ENCODE measurements at places on chromosomes 1 and 21.

- no peak for DNase-seq
These were observed 524 bp downstream of the COPA start for GRCh38 chr1:160342526-160342925.

DNA sequence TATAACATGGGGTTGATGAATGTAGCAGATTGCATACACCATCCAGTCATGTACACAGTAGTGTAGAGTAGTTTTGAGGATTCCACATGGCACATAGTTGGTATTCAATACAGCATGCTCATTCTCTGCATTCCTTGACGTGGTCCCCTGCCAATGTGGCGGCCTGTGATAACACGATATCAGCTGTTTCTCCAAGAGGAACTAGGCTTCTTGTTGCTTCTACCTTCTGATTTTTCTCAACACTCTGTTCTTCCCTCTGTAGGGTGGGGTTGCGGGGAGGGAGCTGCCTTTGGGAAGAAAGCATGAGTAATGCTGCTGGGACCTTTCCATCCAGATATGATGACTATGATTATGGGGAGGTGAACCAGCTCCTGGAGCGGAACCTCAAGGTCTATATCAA lies 19.4 kb downstream of the SESN2 start:
- DNase-seq: no peak

- no peak for DNase-seq
These were observed 79.2 kb downstream of the NRDC start for GRCh38 chr1:51799372-51799771.

- no peak for DNase-seq
These were observed 55.7 kb upstream of the ETV3 start for GRCh38 chr1:157193702-157194391.

DNA sequence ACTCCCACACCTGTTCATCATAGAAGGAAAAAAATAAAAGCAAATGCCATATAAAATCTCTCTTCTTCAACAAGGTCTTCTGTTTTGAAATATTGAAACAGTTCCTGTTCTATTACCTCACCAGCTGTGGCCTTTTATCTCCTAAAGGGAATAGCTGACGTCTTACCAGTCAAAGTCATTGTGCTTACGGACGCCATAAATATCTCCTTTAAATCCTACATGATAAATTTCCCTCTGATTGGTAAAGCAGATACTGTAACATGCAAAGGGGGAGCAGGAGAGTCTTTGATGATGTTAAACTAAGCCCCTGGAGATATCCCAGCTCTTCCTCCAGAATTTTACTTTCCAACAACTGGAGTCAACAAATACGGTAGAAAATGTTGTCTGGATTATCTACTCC lies 168.4 kb downstream of the ZC3H11B start:
- DNase-seq: no peak

- DNase-seq: no peak
These were observed 53.0 kb downstream of the SLC45A1 start for GRCh38 chr1:8370905-8371315.

DNA sequence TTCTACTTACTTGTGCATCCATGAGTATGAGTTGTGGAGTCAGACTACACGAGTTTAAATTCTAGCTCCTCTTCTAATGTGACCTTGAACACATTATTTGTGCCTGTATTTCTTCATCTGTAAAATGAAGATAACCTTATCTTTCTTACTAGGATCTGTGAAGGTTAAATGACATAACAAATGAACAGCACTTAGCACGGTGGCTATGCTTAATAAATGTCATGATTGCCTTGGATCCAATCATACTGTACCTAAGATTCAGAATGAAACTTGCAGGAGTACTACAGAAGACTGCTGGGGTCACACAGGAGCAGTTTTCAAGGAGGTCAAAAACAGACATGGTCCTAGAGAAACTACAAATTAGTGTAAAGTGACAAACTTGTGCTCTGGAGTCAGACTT lies 22.2 kb upstream of the ALG14 start:
- no peak for DNase-seq

- DNase-seq: no peak
These were observed 136.7 kb downstream of the CENPF start for GRCh38 chr1:214739621-214740238.

DNA sequence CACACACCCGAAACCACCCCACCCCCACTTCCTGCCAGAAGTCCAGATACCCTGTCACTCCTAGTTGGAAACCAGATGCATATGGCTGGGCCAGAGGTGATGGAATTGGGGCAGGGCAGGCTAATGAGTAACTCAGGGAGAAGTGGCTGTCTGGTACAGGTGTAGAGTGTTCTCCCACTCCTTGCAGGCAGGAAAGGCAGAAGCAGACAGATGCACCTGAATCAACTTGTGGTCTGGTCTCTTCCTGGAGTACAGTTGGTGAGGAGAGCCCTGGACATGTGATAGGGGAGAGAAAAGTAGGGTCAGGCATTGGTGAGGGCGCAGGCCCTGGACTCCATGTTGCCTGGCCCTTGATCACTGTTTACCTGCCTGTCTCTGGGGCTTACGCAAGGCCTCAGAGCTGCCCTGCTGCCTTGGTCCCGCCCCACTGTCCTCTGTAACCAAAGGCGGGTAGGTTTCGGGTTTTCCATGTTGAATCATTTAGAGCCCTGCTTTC lies 2.5 kb downstream of the CGN start:
- DNase-seq: no peak

- no peak for DNase-seq
These were observed 28.6 kb downstream of the EBNA1BP2 start for GRCh38 chr1:43143441-43143888.

DNA sequence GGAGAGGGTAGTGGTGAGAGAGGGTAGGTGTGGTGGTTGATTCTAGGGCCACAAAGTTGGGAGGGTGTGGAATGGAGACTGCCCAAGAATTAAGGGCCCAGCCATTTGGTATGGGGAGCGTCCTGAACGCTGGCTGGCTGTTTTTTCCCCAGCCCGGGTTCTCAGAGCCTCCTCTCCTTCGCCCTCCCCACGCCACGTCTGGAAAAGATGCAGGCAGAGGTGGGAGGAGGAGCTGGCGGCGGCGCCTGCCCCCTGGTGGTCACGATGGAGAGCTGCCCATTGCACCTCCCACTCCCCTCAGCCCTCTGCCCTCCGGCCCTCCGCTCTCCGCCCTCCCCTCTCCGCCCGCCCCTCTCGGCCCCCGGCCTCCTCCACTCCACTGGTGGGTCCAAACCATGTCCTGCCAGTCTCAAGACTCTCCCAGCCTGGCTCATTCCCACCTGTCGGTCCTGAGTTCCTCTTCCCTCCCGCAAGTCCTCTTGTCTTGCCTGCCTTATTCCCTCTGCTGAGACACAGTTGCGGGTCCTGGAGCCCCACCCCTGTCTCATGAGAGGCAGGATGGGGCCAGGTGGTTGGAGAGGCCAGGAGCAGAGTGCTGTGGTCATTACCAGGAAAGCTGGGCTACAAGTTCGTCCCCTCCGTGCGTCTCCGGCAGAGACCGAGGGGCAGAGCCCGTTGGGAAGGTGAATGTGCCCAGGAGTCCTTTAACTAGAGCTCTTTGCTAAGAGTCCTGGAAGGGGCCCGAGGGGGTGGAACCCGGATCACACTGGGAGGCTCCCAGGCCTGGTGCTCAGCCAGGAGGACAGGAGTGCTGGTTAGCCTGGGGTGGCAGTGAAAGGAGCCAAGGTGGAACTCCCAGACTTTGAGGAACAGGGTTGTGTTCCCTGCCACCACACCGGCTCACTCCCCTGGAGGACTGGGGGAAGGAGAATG lies 22.6 kb downstream of the ETNK2 start:
- no peak for DNase-seq

DNA sequence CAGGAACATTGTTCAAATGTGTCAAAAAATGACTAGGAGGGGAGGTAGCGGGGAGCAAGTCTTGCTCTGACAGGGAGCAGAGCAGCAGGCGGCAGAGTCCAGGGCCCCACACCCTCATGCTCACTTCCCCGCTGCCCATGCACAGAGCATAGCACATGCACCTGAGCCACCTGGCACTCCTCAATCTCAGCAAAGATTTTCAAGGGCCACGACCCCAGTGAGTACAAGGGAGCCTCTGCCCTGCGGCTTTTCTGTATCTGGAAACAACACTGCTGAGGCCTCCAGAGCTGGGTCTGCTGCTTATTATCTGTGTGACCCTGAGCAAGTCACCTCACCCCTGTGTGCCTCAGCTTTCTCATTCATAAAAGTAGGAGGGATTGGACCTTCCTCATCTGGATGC lies 1.1 kb upstream of the GJB3 start:
- DNase-seq: no peak

All from esophagus squamous epithelium (tissue), 5 donors.